ENCODE measurements at places on chromosomes 12 and 14.

DNA sequence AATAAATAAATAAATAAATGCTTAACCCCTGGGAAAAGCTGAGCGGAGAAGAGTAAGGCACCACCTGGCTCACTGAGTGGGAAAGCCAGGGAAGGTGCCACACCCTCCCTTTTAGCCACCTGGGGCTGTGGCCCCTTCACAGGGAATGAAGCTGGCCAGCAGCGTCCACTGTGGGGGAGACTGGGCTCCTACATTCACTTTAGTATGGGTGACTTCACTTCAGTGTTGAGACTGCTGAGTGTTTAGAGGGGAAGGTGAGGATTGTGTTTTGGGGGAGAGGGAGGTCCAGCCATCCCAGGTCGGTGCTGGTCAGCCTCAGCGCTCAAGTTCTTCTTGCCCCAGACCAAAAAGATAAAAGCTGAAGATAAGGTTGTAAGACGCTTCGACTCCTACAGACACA lies 1.6 kb downstream of the NAB2 start:
- DNase-seq, result no peak

DNA sequence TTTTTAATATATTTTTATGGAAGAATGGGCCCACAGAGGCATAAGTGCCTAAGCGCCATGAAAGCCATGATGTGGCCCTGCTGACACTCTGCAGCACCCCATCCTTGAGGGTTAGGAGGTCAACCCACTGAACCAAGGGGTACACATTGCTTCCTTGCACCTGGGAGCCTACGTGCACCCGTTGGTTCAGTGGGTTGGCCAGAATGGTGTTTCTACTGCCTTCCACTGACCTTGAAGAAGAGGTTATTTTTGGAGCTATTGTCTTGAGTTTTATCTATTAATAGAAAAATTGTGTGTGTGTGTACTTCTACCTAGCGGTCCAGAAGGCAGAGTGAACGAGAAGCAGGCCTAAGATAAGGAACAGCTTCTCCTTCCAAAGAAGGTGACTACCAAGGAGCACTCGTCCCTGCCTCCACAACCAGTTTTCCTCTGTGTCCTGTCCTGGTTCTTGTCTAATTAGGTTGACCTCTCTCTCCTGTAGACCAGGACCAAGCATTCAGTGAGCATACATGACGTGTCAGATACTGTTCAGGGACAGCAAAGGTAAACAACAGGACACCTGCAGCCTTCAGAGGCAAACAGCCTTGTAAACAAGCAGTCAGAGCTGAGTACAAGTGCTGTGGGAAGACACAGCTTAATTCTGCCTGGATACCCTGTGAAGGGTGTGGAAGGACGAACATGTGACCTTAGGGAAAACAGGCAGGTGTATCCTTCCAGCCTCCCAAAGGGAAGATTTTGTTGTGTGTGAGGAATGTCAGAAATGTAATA lies 30.4 kb upstream of the PLEK2 start:
- no peak for DNase-seq

DNA sequence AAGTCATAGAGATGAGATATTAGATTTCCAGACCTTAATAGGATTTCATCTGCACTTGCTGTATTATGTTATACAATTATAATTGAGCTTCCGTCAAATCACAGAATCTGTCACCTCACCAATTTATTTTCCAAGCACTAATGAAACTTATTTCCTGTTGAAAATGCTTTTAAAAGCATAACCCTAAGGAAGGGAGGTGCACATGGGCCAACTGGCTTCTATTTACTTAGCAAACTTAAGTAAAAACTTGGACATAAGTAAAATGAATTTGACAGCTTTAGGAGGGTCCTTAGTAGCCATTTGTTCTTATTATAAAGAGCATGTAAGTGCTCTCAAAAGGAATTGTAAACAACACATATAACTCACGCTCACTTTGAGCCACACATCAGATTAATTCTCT lies 462.2 kb upstream of the TMPO start:
- DNase-seq, result no peak

DNA sequence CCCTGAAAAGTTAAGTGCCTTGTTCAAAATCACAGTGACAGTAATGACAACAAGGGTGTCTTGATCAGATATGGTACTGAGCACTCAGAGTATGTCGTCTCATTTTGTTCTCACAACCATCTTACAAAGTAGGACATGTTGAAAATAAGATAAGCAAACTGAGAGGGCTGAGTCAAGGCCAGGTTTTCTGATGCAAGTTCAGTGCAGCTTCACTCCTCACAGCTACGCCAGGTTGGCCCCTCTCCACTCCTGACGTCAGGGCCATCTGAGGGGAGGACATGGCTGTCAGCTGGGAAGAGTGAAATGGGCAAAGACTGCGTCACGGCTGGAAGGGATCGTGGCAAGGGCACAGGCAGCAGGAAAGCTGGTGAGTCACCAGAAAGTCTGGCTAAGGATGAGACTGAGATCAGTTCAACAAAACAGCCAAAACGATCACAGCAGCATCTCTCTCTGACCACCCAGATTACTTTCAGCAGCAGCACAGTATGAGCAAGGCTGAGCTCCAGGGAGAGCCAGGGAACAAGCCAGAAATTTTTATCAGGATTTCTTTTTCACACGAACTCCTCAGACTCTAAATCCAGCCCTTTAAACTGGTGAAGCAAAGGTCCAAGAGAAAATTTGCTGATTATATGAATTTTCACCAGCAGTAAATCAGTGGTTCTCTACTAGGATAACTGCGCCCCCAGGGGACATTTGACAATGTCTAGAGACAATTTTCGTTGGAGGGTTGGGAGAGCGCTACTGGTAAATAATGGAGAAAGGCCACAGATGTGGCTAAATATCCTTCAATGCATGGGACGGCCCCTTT lies 297.9 kb upstream of the AMIGO2 start:
- DNase-seq, result no peak

DNA sequence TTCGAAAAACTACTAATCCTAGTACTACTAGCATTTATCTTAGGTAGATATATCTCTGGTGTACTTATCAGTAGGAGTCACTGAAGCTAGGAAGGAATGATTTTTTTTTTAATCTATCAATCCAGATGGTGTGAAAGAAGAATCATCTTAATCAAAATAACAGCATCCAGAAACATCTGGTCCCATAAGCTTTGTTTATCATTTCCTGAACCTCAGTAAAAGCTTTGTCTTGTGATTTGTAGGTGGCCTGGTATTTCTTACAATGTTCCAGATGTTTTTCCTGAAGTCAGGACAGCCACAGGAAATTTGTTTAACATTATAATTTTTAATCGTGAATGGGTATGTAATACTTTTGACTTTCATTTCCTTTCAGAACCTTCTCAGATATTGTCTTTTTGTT lies 28.0 kb upstream of the LUM start:
- no peak for DNase-seq

- DNase-seq, result no peak
These were observed 25.0 kb downstream of the OTUB2 start for GRCh38 chr14:94051115-94051514.

GRCh38 chr12:111410431-111411184 lies 4.9 kb downstream of the SH2B3 start:
- no peak for DNase-seq

DNA sequence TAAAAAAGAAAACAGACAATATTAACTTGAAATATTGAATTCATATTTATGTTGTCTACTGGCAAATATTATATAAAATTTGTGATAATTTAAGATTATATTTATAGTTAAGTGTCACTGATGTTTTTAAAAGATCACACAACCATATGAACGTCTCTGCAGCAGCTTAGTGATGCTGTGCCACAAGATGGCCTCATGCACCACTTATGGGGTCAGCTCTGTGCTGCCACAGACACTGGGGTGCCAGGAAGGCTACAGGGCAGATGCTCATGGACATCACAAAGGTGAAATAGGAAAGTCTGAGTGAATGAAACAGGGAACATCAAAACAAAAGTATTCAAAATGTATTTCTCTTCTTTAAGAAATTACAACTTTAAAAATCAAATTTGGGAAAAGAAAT lies 13.1 kb downstream of the ATXN3 start:
- DNase-seq, result no peak

All from CD4-positive, alpha-beta T cell treated with Interleukin-1 beta for 1 hour (primary cell).